IMR-90 (cell line): ENCODE measurements at places on chromosomes 2 and 18.

DNA sequence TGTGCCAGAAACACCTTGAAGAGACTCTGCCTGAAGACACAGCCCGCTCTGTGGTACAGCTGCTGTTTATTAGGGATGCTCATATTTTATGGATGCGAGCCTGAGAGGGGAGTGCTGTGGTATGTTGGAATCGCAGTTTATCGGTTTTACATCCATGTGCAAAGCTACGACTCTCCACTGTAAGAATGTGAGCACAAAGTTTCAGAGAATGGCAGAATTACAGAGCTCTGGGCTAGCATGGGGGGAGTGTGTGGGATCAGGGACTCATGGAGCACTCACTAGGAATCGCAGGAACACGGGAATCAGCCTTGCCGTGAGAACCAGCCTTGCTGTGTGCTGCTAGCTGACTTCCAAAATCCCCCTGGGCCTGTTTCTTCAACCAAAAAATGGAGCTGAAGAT, 199.9 kb downstream of the RNF144A start:
- no peak for DNase-seq
- H3K4me1 ChIP-seq = no peaks in the 10 kb centered on the region
- no peak overlapping the region for H3K4me3 ChIP-seq
- H3K36me3 ChIP-seq = no peaks in the 10 kb centered on the region
- no peaks in the 10 kb centered on the region for H3K27me3 ChIP-seq

- H3K27me3 ChIP-seq = no peaks in the 10 kb centered on the region
- H3K27ac ChIP-seq = no peak overlapping the region
- DNase-seq = no peak
- H3K4me3 ChIP-seq = no peak overlapping the region
Measured at GRCh38 chr2:181553244-181553643, 96.1 kb downstream of the ITGA4 start.

GRCh38 chr2:238568455-238569440, 142.0 kb downstream of the ASB1 start:
- no peak overlapping the region for H3K4me3 ChIP-seq
- H3K4me1 ChIP-seq = no peaks in the 10 kb centered on the region
- peaks cover 18% of the 10 kb centered on the region for H3K27me3 ChIP-seq
- H3K27ac ChIP-seq = no peak overlapping the region
- no peak for DNase-seq

- H3K36me3 ChIP-seq = no peaks in the 10 kb centered on the region
- no peak for DNase-seq
- no peaks in the 10 kb centered on the region for H3K4me1 ChIP-seq
- no peak overlapping the region for H3K27ac ChIP-seq
- H3K4me3 ChIP-seq = no peak overlapping the region
Measured at GRCh38 chr2:31127931-31128330, 10.3 kb downstream of the GALNT14 start.

GRCh38 chr2:231497651-231498050, 32.6 kb downstream of the NMUR1 start:
- H3K36me3 ChIP-seq = no peaks in the 10 kb centered on the region
- H3K4me1 ChIP-seq = no peaks in the 10 kb centered on the region
- DNase-seq = no peak
- no peak overlapping the region for H3K4me3 ChIP-seq
- no peak overlapping the region for H3K27ac ChIP-seq
- H3K27me3 ChIP-seq = no peaks in the 10 kb centered on the region

GRCh38 chr2:137467246-137467862, 496.9 kb upstream of the HNMT start:
- H3K27ac ChIP-seq = no peak overlapping the region
- DNase-seq = no peak
- no peaks in the 10 kb centered on the region for H3K4me1 ChIP-seq
- H3K36me3 ChIP-seq = no peaks in the 10 kb centered on the region

GRCh38 chr2:101442042-101442666, 32.8 kb downstream of the RFX8 start:
- no peak overlapping the region for H3K4me3 ChIP-seq
- no peak overlapping the region for H3K27ac ChIP-seq
- no peaks in the 10 kb centered on the region for H3K36me3 ChIP-seq
- DNase-seq = peak; percentile 63
- H3K4me1 ChIP-seq = peaks cover 14% of the 10 kb centered on the region
- no peaks in the 10 kb centered on the region for H3K27me3 ChIP-seq

- peaks cover 2% of the 10 kb centered on the region; the same call in 1 of the 2 replicates for H3K27me3 ChIP-seq
- DNase-seq = no peak
- no peaks in the 10 kb centered on the region for H3K4me1 ChIP-seq
- H3K4me3 ChIP-seq = no peak overlapping the region
- H3K27ac ChIP-seq = no peak overlapping the region
- no peaks in the 10 kb centered on the region for H3K36me3 ChIP-seq
Measured at GRCh38 chr2:85959185-85959584, 70.4 kb upstream of the ST3GAL5 start.

- DNase-seq = no peak
- no peaks in the 10 kb centered on the region for H3K36me3 ChIP-seq
Measured at GRCh38 chr2:84830758-84831500, 50.0 kb downstream of the TRABD2A start.

DNA sequence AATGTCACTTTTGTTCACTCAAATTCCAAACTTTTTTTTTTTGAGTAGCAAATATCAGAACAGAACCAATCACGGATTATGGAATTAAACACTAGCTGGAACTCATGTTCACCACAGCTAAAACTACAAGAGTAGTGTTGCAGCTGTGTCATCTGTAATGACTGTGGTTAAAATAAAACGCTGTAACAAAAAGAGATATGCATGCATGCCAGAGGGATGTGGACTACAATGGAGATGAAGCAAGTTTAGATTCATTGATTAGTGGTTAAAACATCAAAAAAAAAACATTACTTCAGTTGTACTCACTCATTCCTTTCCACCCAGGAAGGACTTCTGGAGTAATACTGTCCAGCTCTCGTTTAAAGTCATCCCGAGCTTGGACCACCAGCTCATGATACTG, 37.0 kb downstream of the IMMT start:
- H3K4me3 ChIP-seq = no peak overlapping the region
- H3K27ac ChIP-seq = no peak overlapping the region
- DNase-seq = no peak
- H3K4me1 ChIP-seq = no peaks in the 10 kb centered on the region; the same call in 1 of the 2 replicates
- peaks cover 41% of the 10 kb centered on the region for H3K36me3 ChIP-seq

GRCh38 chr2:228157841-228158240, 23.6 kb downstream of the SPHKAP start:
- no peak overlapping the region for H3K4me3 ChIP-seq
- H3K4me1 ChIP-seq = no peaks in the 10 kb centered on the region
- no peaks in the 10 kb centered on the region for H3K27me3 ChIP-seq
- no peak for DNase-seq
- no peaks in the 10 kb centered on the region for H3K36me3 ChIP-seq

- H3K36me3 ChIP-seq = no peaks in the 10 kb centered on the region
- H3K4me3 ChIP-seq = no peak overlapping the region
- peaks cover 6% of the 10 kb centered on the region for H3K4me1 ChIP-seq
Measured at GRCh38 chr2:191710411-191710900, 32.5 kb downstream of the NABP1 start.

GRCh38 chr2:26011990-26012856, 21.7 kb upstream of the RAB10 start:
- peak overlapping the region; percentile 28; the same call in 1 of the 2 replicates for H3K27ac ChIP-seq
- DNase-seq = peak; percentile 81
- H3K36me3 ChIP-seq = no peaks in the 10 kb centered on the region
- peaks cover 16% of the 10 kb centered on the region for H3K4me1 ChIP-seq
- H3K4me3 ChIP-seq = no peak overlapping the region

- DNase-seq = no peak
- no peak overlapping the region for H3K4me3 ChIP-seq
- no peaks in the 10 kb centered on the region for H3K36me3 ChIP-seq
- no peaks in the 10 kb centered on the region for H3K4me1 ChIP-seq
- H3K27me3 ChIP-seq = no peaks in the 10 kb centered on the region
Measured at GRCh38 chr2:33570681-33571080, 28.4 kb downstream of the FAM98A start.

- H3K4me3 ChIP-seq = no peak overlapping the region
- peaks cover 2% of the 10 kb centered on the region; the same call in 1 of the 2 replicates for H3K27me3 ChIP-seq
- DNase-seq = no peak
- no peaks in the 10 kb centered on the region for H3K36me3 ChIP-seq
- H3K4me1 ChIP-seq = no peaks in the 10 kb centered on the region
- no peak overlapping the region for H3K27ac ChIP-seq
Measured at GRCh38 chr2:29987146-29987545, 65.8 kb upstream of the ALK start.

DNA sequence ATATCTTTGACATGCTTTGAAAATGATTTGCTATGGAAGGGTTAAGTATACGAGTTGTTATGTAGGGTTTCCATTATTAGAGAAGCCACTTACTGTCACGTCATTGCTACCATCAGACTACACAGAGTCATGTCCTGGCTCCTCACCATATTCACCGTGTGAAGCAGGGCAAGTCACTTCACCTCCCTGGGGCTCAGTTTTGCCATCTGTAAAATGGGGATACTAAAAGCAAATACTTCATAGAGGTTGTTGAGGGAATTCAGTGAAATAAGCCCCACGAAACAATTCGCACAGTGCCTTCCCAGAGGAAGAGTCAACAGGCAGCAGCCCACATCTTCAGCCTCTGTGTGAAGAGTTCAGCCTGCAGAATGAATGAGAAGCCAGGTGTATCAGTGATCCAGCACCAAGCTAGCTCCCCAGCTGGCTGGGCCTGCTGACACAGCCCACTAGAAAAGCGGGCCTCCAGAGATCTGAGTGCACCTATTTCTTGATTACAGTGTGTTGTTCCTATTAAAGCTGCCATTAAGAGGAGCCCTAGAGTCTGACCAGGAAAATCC, 3.4 kb downstream of the DIPK1C start:
- no peaks in the 10 kb centered on the region for H3K4me1 ChIP-seq
- no peak overlapping the region for H3K27ac ChIP-seq
- no peak for DNase-seq
- H3K36me3 ChIP-seq = no peaks in the 10 kb centered on the region

- no peaks in the 10 kb centered on the region for H3K27me3 ChIP-seq
- no peaks in the 10 kb centered on the region for H3K36me3 ChIP-seq
- no peak overlapping the region for H3K27ac ChIP-seq
- no peaks in the 10 kb centered on the region for H3K4me1 ChIP-seq
- H3K4me3 ChIP-seq = no peak overlapping the region
Measured at GRCh38 chr2:137776697-137777096, 187.6 kb upstream of the HNMT start.

- H3K4me3 ChIP-seq = no peak overlapping the region
- no peak overlapping the region for H3K27ac ChIP-seq
- peaks cover 16% of the 10 kb centered on the region for H3K4me1 ChIP-seq
- DNase-seq = no peak
Measured at GRCh38 chr2:171956135-171956825, 34.0 kb downstream of the HAT1 start.
